GM23338 (cell line): ENCODE measurements at places on chromosomes 11 and 22. TPM values are rescaled to one million over a fixed set of nuclear protein-coding genes. Genes with fewer than 3 reads are reported as not detected.
A peak's percentile ranks its signal among the peaks of the same experiment; 100 is the strongest.

Gene IGLL5
- total RNA-seq, result not detected in 2 replicates

Gene WNT11
- 0.56 and 3.0 TPM in 2 replicates for total RNA-seq

Gene DERL3
- total RNA-seq, result 10.6 and 13.6 TPM in 2 replicates

Gene ALG8
- 89.0 and 94.3 TPM in 2 replicates for total RNA-seq

Gene SLC22A25
- total RNA-seq, result not detected in 2 replicates

DNA sequence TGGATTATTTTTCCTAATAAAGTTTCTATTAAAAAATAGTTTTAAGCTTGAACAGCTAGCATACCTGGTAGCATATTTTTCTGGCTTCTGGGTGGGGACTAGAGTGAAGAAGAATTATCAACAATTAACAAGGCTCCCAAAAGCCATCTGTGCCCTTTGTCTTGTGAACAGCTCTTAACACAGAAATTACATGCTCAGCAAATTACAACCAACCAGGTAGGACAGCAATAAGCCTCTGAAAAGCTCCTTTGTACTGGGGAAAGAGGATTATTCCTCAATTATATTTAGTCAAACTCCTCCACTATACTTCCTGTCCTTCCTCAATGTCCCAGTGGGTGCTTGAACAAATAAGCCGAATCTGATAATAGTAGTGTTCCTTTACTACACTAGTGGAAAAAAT lies 162.8 kb downstream of the RAB38 start:
- H3K36me3 ChIP-seq, result no peaks in the 10 kb centered on the region
- H3K27me3 ChIP-seq, result no peaks in the 10 kb centered on the region
- no peak overlapping the region for H3K27ac ChIP-seq
- no peaks in the 10 kb centered on the region for H3K4me1 ChIP-seq

- H3K27me3 ChIP-seq, result peaks cover 58% of the 10 kb centered on the region
- H3K4me3 ChIP-seq, result no peak overlapping the region
- no peak for DNase-seq
- no peaks in the 10 kb centered on the region for H3K36me3 ChIP-seq
- H3K4me1 ChIP-seq, result peaks cover 7% of the 10 kb centered on the region
Observed at GRCh38 chr11:16618431-16618830, 120.0 kb upstream of the C11orf58 start.

GRCh38 chr22:45885941-45886395 lies 91.0 kb downstream of the WNT7B start:
- H3K4me1 ChIP-seq, result no peaks in the 10 kb centered on the region; the same call in 1 of the 2 replicates
- no peak overlapping the region for H3K27ac ChIP-seq
- DNase-seq, result no peak
- H3K4me3 ChIP-seq, result no peak overlapping the region
- no peaks in the 10 kb centered on the region for H3K36me3 ChIP-seq

DNA sequence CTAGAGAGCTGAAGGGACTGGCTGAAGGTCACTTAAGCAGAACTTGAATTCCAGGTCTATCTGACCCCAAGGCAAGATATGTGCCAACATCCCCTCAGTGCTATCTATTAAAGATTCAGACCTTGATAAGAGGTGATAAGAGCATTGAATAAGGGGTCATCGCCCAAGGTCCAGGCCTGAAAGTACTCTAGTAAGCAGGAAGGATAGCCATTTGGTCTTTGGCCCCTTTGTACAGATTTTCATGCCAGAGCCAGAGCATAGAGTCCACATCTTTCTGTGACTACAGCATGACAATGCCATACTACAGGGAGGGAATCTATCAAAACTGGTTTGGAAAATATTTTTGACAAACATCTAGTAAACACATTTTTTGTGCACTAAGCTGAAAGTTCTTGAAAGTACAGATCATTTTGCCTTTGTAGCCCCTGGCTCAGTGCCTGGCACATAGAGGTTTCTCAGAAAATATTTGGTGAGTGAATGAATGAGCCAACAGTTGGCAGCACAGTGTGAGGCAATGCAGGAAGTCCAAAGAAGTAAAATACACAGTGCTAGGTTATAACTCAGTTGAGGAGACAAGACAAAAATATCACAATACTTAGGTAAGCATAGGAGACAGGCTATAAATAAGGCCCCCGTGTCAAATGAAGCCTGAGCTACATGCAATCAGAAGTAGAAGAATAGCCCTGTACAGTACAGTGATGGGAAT lies 15.1 kb upstream of the RRAS2 start:
- H3K27me3 ChIP-seq, result peaks cover under 1% of the 10 kb centered on the region; the same call in 1 of the 2 replicates
- no peaks in the 10 kb centered on the region for H3K36me3 ChIP-seq
- H3K4me1 ChIP-seq, result peaks cover 9% of the 10 kb centered on the region
- no peak overlapping the region for H3K4me3 ChIP-seq

GRCh38 chr22:42648368-42649245 lies 585 bp downstream of the CYB5R3 start:
- H3K27me3 ChIP-seq, result no peaks in the 10 kb centered on the region
- no peak overlapping the region for H3K27ac ChIP-seq
- no peaks in the 10 kb centered on the region for H3K36me3 ChIP-seq
- no peak for DNase-seq
- peaks cover 13% of the 10 kb centered on the region for H3K4me1 ChIP-seq

DNA sequence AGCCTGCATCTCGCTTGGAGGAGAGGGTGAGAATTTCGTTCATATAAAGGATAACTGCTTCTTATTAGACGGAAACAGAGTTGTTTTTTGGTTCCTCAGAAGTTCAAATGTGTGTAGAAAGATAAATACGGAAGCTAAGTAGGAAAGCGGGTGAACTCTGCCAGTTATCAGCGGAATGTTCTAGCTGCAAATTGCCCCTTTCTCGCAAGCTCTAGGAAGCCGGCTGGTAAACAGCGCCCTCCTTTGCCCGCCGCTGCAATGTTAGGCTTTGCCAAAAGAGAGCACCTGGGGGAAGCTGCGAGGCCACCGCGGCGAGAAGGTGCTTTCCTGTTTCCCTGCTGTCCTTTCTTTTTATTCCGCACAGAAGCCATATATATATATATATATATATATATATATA lies 67.0 kb downstream of the IGLL5 start:
- 0 out of 2 replicates have a peak, but pooled peaks cover 3% of the 10 kb centered on the region for H3K4me1 ChIP-seq
- no peak overlapping the region for H3K4me3 ChIP-seq
- H3K27me3 ChIP-seq, result peaks cover 79% of the 10 kb centered on the region
- no peaks in the 10 kb centered on the region for H3K36me3 ChIP-seq

- H3K27ac ChIP-seq, result no peak overlapping the region
- H3K4me1 ChIP-seq, result no peaks in the 10 kb centered on the region
- no peak for DNase-seq
Observed at GRCh38 chr11:113647108-113647507, 59.0 kb downstream of the TMPRSS5 start.

GRCh38 chr11:68775951-68776388 lies 24.6 kb upstream of the TESMIN start:
- DNase-seq, result no peak
- no peak overlapping the region for H3K27ac ChIP-seq
- H3K27me3 ChIP-seq, result no peaks in the 10 kb centered on the region
- no peak overlapping the region for H3K4me3 ChIP-seq

DNA sequence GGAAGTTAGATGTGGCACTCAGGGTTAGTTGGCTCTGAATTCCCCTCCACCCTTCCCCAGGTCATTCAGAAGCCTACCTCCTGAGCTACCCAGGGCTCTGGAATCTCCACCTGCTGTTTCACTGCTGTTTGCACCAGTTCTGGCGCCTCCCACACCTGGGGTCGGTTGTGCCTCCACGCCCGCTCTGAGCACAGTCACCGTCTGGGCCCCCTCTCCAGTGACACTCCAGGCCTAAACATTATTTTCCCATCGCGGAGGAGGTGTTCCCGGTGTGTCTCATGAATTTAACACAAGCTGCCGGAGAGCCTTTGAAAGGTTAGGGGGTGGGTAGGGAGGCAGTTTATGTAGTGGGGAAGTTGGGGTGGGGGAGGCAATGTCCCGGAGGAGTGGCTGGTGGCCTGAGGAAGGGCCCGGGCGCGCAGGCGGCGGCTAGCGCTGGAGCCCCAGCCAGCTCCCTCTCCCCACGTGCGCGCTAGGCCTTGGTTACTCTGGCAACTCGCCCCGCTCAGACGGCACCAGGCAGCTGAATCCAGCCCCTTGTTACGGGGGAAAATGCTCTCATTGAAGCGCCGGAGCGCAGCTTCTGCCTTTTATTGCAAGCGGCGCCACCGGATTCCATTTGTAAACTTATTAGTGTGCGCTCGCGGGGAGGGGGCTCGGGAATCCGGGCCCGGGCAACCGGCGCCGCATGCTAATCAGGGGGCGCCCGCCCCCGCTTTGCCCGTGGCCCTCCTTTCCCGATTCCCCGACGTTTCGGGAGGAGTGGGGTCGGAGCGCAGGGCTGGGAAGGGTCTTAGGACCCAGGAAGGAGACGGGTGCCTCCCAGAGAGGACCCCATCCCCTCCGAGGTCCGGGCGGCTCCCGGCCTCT lies 52.4 kb downstream of the GRIK4 start:
- DNase-seq, result peak; percentile 83
- H3K36me3 ChIP-seq, result no peaks in the 10 kb centered on the region
- peak overlapping the region; percentile 81 for H3K4me3 ChIP-seq
- peaks cover 27% of the 10 kb centered on the region for H3K4me1 ChIP-seq

DNA sequence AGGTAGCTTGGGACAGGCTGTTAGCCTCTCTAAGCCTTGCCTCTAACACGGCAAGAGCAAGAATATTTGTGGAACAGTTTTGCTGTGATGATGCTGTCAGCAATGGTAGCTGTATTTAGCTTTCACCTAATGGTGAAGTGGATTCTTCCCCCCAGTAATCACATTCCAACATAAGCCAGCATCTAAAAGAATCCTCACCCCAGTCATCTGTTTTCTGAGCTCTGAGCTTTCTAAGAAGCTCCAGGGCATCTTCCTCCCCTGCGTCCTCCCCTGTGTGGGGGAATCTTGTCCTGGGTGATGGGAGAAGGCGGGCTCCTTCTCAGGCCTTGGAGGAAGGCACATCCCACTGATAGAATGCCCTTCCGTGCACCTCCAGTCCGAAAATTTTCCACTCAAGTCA lies 367.6 kb downstream of the BRD1 start:
- H3K36me3 ChIP-seq, result peaks cover 3% of the 10 kb centered on the region; the same call in 1 of the 2 replicates
- no peak for DNase-seq
- no peak overlapping the region for H3K4me3 ChIP-seq
- H3K4me1 ChIP-seq, result no peaks in the 10 kb centered on the region

DNA sequence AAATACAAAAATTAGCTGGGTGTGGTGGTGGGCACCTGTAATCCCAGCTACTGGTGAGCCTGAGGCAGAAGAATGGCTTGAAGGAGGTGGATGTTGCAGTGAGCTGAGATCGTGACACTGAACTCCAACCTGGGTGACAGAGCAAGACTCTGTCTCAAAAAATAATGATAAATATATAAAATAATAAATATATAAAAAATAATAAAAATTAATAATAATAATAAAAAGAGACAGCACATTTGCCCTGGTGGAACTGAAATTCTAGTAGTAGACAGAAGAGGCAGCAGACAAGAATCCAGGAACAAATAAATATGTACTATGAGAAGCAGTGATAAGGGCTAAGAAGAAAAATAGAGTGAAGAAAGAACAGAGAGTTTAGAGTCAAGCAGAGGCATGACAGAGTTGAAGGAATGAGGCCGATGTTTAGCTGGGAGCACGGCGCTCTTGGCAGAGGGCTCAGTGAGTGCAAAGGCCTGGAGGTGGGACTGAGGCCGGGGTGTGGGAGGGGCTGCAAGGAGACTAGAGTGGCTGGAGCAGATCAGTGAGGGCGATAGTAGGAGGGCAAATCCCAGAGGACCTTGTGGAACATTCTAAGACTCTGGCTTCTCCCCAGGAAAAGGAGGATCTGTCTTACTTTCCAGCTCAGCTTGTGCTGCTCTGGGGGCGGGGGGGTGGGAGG lies 410.3 kb downstream of the MN1 start:
- H3K4me3 ChIP-seq, result no peak overlapping the region
- no peaks in the 10 kb centered on the region for H3K4me1 ChIP-seq
- peak; percentile 43 for DNase-seq

- H3K27me3 ChIP-seq, result no peaks in the 10 kb centered on the region
- no peak overlapping the region for H3K4me3 ChIP-seq
- DNase-seq, result no peak
- no peak overlapping the region for H3K27ac ChIP-seq
- H3K36me3 ChIP-seq, result 0 out of 2 replicates have a peak, but pooled peaks cover 5% of the 10 kb centered on the region
- no peaks in the 10 kb centered on the region for H3K4me1 ChIP-seq
Observed at GRCh38 chr22:46209262-46209661, 40.8 kb downstream of the CDPF1 start.

GRCh38 chr11:110538154-110538553 lies 108.4 kb downstream of the FDX1 start:
- no peaks in the 10 kb centered on the region for H3K27me3 ChIP-seq
- H3K4me3 ChIP-seq, result no peak overlapping the region
- DNase-seq, result no peak

GRCh38 chr22:17258788-17259148 lies 39.5 kb upstream of the ADA2 start:
- H3K27ac ChIP-seq, result peak overlapping the region; percentile 98
- H3K27me3 ChIP-seq, result no peaks in the 10 kb centered on the region
- no peaks in the 10 kb centered on the region for H3K36me3 ChIP-seq
- H3K4me1 ChIP-seq, result peaks cover 60% of the 10 kb centered on the region
- no peak for DNase-seq
- H3K4me3 ChIP-seq, result no peak overlapping the region; the same call in 1 of the 2 replicates

GRCh38 chr11:34074391-34074790 lies 22.9 kb downstream of the CAPRIN1 start:
- H3K36me3 ChIP-seq, result peaks cover 81% of the 10 kb centered on the region
- H3K4me1 ChIP-seq, result no peaks in the 10 kb centered on the region
- H3K4me3 ChIP-seq, result no peak overlapping the region
- no peak for DNase-seq

- H3K27ac ChIP-seq, result no peak overlapping the region
- H3K36me3 ChIP-seq, result no peaks in the 10 kb centered on the region
- no peaks in the 10 kb centered on the region for H3K4me1 ChIP-seq
- H3K27me3 ChIP-seq, result no peaks in the 10 kb centered on the region
Observed at GRCh38 chr11:81869351-81870065, 864.2 kb downstream of the FAM181B start.

DNA sequence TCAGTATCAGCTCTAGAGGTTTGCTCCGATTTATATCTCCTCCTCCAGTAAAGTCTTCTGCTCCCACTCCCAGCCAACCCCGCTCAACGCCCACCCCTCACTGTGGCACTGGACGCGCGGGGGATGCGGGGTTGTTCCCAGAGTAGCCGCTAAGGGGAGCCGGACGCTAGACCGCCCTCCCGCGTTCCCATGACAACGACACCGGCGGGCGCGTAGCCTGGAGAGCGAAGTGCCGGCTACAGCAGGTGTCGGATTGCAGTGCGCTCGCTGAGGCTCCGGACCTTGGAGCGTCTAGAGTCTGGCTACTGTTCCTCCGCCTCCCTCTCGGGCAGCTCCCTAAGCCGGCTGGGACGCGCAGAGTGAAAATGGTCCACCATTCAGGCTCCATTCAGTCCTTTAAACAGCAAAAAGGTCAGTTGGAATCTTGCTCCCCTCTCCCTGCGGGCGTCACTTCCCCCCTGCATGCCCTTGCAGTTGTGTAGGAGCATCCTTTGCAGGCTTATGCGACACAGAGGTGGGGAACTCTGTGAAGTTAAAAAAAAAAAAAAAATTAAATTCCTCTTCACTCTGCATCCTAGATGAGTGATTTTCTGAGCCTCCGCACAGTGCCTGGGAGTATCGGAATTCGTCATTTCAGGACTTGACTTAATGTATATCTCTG lies at the start of gene ANO3:
ANO3 (plus strand) TSS at position 220 of the 661 bp plus-strand sequence; CDS start at position 366, 146 bp downstream.
- no peak within 1 kb of the TSS; the same call in 1 of the 2 replicates for H3K27ac ChIP-seq
- peaks cover 37% of the 10 kb centered on the region for H3K4me1 ChIP-seq
- H3K27me3 ChIP-seq, result no peaks in the 10 kb centered on the region
- DNase-seq, result peak; percentile 97
- no peaks in the 10 kb centered on the region for H3K36me3 ChIP-seq
